Activated CD4-positive, CD25-positive, alpha-beta regulatory T cell (primary cell): ENCODE measurements at places on chromosomes 3 and 15.

DNA sequence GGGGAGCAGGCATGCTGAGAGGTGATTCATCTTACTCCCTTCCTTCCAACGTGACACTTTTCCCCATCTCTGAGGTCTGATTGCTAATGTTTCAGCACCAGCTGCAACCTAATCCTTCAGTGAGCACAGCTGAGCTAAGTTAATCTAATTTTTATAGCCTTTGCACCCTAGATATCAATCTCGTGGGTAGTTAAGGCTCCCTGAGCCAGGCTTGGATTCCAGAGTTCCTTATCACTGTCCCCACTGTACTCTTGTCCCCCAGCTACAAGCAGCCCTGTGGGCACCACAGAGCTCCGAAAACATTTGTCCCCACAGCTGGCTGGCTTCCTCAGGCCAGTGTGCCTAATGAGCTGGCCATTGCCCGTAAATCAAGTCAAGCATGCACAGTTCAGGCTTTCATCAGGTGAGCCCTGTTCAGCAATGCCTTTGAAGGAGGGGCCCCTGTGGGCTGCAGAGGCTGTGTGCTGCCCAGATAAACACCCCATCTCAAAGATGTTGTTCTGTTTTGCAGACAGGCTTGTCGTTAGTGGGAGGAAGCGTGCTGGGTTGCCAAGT is 376.9 kb upstream of the RASGRP1 start:
- no peak for DNase-seq

- no peak for DNase-seq
Observed at GRCh38 chr15:80034629-80035028, 24.8 kb upstream of the ZFAND6 start.

- DNase-seq = no peak
Observed at GRCh38 chr15:65869954-65870871, 922 bp downstream of the RAB11A start.

DNA sequence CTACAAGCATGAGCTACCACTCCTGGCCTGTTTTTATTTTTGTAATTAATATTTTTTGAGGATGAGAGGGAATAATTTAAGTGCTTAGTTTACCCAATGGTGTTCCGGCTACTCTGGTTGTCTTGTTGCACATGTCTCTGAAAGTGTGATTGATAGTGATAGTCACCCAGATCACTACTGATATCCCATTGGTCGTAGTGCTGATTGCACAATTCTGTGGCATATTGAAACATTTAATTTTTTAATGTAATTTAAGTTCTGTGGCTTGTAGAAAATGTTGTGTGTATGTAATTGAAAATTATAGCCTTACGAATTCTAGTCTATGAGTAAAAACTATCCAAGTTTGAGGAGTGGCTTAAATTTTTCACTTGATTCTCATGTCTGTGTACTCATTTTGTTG is 11.9 kb downstream of the ARIH2 start:
- no peak for DNase-seq

GRCh38 chr3:143363949-143364348 is 244.4 kb downstream of the CHST2 start:
- no peak for DNase-seq

DNA sequence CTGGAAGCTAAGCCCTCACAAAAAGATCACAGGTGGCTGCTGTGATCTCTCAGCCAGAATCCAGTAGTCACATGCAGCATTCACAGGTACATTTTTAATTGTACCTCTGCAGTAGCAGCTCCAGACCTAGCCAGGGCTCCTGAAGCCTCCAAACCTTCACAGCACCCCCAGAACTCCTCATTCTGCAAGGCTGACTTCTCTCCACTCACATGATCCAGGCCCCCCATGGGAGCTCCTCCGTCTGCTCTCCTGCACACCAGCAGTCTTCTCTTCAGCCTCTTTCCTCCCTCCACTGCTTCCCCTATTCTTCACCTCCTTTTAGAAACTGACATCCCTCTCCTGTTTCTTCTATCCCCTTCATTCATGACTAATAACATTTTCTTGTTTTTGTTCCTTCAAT is 13.2 kb upstream of the CPEB1 start:
- DNase-seq = no peak

GRCh38 chr3:120177151-120177550 is 82.9 kb upstream of the GSK3B start:
- no peak for DNase-seq

DNA sequence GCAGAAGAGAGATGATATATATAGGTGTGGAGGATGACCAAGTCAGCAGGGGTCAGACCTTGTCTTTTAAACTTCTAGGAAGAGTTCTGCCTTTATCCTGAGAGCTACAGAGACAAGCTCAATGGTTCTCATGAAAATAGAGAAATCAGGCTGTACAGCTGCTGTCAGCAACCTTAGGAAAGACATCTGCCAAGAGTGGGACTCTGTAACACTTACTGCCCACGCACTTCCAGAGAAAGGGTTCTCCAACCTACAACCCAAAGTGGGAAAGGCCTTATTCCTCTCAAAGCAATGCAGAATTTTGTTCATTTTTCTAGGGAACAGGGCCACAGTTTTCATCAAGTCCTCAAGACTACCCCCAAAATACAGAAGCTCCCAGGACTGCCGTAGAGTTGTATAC is 138.7 kb downstream of the STT3B start:
- no peak for DNase-seq

DNA sequence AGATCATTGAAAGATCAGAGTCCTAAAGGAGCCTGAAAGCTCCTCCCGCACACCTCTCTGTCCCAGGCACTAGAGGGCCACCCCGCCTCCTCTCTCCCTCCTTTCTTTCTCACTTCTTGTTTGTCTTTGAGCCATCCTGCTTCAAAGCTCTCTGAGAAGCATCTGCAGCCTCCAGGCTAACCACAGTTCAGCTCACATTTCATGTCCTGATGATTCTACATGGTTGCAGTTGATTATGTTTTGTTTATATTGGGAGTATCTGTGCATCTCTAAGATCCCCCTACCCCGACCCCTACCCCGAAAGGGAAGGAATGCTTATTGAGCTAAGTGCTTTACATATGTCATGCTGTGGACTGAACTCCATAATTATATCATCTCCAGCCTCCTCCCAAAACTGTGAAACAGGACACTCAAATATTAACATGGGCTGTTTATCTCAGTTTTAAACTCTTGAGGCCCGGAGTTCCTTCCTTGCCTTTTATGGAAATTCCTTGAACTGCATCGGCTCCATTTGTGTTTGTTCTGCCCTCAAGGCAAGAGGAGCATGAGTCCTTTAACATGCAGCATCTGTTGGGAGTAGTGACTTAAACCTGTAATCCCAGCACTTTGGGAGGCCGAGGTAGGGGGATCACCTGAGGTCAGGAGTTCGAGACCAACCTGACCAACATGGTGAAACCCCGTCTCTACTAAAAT is 30.9 kb downstream of the MGLL start:
- DNase-seq = no peak

DNA sequence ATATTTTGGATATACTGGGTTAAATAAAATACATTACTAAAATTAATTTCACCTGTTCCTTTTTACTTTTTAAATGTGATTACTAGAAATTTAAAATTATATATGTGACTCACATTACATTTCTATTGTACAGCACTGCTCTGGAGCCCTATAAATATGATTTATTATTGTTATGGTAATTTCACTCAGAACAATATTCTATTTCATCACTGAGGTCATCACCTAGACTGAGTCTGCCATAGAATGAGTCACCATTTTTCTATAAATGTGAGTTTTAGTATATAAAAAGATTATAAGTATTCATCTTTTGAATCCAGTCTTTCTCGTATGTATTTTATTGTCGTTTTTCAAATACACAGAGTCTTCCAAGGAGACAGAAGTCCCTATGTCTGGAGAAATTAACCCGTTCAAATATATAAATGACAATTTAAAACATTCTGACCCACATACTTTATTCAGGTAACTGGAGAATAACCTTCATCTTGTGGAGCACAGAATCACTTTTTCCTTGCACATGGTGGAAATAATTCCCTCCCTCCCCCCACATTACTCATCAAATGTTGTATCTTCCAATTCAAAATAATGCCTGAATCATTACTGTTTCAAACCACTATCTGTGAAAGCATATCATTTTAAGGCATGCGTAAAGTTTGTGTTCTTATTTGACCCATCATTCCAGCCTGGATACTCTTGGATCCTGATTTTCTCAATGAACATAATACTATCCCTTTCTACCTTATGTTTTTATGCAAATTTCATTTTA is 30.0 kb downstream of the CHST14 start:
- no peak for DNase-seq

DNA sequence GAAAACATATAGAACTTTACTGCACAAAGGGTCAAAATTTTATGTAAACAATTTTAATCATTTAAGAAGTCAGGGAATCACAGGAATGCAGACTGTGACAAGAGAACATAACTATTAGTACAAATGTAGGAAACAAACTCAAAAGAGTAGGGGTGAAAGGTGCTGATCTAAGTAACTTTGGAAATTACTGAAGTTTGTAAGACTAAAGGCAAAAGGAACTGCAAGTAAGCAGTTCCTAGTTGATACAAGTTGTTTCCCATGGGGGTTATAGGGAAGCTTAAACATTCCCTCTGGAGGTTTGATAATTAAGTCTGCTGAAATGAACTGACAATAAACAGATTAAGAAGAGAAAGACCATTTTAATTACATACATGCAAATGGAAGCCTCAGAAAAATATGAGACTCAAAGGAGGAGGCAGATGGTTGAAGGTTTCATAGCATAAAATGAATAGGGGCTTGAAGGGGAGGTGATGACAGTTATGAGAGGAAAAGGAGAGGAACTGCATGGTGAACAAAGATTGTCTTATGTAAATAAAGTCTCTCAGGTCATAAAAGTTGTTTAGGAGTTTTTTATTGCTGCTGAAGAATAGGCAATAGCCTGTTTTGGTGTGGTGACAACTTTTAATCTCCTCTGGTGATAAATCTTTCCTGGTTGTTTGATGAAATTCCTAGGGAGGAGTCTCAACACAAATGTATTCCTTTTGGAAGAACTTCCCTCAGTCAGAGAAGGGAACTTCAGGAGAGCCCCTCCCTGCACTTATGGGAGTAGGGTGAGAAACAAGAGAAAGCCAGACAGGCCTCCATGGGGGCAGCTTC is 17.1 kb downstream of the SETMAR start:
- no peak for DNase-seq

DNA sequence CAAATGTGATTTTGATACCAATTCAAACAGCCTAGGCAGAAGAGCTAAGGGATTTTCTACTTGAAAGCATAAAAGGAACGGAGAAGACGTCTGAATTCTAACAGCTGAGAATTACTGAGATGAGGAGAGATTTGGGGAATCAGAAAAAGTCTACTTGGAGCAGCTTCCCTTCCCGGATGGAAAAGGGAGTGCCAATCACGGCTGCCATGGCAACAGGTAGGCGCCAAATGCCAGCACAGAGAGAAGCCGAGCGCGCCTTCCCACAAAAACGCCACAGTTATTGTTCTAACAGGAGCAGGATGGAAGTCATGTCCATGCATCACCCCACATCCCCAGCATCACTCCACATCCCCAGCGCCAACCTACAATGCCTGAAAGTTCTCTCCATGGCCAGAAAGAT is 63.5 kb upstream of the PRR20G start:
- no peak for DNase-seq

GRCh38 chr3:141940194-141940776 is 63.8 kb downstream of the ATP1B3 start:
- no peak for DNase-seq

DNA sequence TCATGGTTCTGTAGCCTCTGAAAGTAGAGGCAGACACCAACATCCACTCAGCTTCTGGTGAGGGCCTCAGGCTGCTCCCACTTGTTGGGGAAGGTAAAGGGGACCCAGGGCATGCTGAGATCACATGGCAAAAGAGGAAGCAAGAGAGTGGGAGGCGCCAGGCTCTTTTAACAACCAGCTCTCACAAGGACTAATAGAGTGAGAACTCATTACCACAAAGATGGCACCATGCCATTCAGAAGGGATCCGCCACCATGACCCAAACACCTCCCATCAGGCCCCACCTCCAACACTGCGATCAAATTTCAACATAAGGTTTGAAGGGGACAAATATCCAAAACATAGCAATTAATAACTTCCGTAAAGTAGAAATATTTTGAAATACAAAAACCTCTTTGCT is 192.3 kb downstream of the OCA2 start:
- DNase-seq = no peak

- no peak for DNase-seq
Observed at GRCh38 chr15:37034835-37035748, 65.3 kb downstream of the MEIS2 start.

DNA sequence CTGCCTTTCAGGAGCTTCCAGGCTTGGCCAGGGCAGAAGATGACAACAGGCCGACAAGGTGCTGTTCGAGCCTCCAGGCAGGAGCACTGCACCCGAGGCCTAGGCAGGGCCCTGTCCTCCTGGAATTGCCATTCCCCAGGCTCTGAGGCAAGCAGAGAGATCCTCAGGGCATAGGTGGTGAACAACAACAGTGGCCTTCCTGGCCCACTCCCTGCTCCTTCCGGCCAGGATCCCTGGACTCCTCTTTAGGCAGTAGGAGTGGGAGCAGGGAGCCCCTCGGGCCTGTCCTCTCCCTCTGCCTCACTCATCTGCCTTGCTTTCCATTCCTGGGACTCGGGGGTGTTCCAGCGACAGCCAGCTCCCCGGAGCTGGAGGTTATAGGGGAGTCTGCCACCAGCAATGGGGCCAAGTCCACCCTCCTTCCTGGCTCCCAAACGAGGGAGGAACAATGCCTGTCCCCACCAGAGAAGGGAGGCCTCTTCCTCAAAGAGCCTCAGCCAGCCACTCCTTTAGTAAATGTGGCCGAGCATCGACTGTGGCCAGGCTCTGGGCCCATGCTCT is 135.0 kb downstream of the NUP210 start:
- no peak for DNase-seq

GRCh38 chr15:71203586-71204474 is 88.6 kb downstream of the THSD4 start:
- no peak for DNase-seq

GRCh38 chr15:64412216-64412615 is 24.6 kb downstream of the TRIP4 start:
- DNase-seq = no peak

- no peak for DNase-seq
Observed at GRCh38 chr3:128123156-128123537, 465 bp downstream of the RUVBL1 start.

DNA sequence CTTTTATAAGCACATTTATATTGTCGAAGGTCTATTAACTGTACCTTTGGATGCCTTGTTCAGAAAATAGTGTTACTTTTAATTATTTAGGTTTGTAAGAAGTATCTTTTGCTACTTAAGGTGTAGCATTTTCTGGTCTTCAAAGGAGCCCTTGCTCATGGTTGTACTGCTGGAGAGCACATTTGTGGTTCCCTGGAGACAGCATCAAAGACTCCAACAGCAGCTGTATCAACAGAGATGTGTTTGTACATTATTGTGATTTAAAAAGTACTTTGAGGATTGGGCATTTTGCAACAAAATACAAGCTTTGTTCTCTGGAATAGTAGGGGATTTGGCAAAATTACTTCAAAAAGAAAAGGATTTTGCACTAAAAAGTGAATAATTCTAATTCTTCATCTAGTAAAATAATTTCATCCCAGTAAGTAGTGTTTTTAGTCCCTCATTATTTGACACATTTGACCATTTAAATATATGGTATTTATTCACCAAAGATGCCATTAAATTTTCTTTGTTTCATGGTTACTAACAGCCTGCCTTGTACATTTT is 16.5 kb downstream of the TBC1D23 start:
- no peak for DNase-seq

- peak; percentile 15 for DNase-seq
Observed at GRCh38 chr3:136194409-136195257, 1.5 kb downstream of the MSL2 start.

GRCh38 chr3:182568261-182568660 is 225.0 kb upstream of the ATP11B start:
- no peak for DNase-seq
